ENCODE measurements at places on chromosomes 12 and 14. TPM values are rescaled to one million over a fixed set of nuclear protein-coding genes. Genes with fewer than 3 reads are reported as not detected.

Gene ENDOU
- not detected for total RNA-seq

Gene CD4
- not detected for total RNA-seq

Gene NDUFB1
- 105 TPM for total RNA-seq

Gene RNASE4
- total RNA-seq, result 7.2 TPM

Gene C2CD5
- 22.2 TPM for total RNA-seq
